NCI-H1048 (cell line): ENCODE measurements at places on chromosomes 6 and 20.

DNA sequence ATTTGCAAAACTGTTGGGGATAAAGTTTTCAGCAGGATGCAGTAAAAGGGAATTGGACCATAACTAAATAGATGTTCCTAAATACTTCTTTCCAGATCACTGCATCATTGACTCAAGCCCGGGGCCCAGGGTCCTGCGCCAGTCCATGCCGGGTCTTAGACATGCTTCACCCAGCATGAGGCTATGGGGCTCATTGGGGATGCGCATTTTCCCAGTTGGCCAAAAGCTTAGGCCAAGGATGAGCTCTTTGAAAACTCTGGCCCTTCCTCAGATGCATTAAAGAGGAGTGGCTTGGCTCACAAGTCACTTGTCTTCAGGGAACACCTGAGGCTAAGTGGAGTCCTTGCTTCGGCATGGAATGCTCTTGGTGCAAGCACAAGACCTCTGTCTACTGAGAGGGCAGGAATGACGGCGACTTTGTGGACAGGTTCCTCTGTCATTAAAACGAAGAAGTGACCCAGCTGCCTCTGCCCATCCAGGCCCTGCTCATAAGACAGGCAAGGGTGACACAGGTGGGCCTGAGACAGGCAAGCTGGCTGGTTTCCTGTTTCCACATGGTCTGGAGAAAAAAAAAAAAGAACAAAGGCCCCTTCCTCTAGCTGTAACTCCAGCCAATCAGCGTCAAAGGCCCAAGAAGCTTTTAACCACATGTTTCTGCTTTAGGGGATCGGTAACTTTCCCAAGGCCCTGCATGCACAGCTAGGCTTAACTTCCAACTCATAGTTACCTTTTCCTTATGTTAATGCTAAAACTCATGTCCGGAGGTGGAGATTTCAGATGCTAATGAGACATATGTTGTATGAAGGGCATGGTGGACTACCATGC lies 81.4 kb upstream of the CDH4 start:
- no peak for DNase-seq

GRCh38 chr20:50558483-50558925 lies 48.3 kb downstream of the PTPN1 start:
- no peak for DNase-seq

DNA sequence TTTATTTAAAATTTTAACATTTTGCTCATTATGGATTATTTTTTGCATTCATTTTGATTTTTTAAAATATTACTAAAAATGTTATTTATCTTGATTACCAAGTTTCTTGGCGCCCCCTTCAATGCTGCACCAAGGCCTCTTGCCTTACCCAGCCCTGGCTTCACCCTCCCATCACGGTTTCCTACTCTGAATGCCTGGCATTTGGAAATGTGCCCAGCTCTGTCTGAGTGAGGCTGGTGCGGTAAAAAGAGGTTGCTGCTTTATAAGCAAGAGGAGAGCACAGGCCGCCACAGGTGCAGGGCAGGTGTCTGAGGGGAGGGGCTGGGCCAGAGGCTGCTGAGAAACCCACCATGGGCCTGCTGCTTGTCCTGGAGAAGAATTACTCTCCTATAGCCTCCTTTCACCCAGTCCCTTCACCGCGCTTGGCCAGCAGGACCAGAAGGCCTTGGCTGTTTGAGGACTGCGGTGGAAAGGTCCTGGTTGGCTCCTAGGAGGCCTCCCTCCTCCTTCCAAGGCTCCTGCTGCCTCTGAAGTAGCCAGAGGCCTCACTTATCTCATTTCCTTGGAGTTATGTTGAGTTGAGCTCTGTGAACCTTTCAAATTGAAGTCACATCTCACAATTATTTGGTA lies 62.6 kb downstream of the BANF2 start:
- DNase-seq = no peak

DNA sequence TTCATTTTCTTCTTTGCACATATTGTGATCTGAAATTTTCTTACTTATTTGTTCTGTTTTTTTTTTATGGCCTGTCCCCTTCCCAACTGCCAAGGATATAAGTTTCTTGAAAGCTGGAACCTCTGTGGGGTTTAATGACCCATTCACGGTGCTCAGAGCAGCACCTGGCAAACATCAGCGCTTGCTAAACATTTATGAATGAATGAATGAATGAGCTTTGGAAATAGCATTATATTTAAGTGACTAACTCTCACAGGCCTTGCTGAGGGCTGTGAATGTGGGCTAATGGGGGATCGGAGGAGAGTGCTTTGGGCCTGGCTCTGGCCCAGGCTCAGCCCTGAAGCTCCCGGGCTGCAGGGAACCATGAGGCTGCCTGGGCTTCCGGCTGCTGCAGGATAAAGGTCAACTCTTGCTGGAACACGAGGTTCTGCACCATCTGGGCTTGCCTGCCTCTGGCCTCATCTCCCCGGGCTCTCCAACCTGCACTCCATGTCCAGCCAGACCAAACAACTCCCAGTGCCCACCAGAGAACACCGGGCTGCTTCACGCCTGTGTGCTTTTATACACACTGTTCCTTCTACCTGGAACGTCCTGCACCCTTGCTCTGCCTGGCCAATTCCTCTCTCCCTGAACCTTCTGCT lies 14.6 kb upstream of the ARMC12 start:
- no peak for DNase-seq

GRCh38 chr6:46706464-46706863 lies 18.8 kb downstream of the TDRD6 start:
- DNase-seq = no peak
